ENCODE measurements at places on chromosomes 13 and 19. TPM values are rescaled to one million over a fixed set of nuclear protein-coding genes. Genes with fewer than 3 reads are reported as not detected.

The IZUMO1 gene
- total RNA-seq, result not detected

The RNF113B gene
- not detected for total RNA-seq

The EPS8L1 gene
- 1.7 TPM for total RNA-seq

The LILRA1 gene
- not detected for total RNA-seq

The ZNF536 gene
- total RNA-seq, result not detected

The VSTM2B gene
- not detected for total RNA-seq

The ZNF507 gene
- total RNA-seq, result 5.4 TPM

DNA sequence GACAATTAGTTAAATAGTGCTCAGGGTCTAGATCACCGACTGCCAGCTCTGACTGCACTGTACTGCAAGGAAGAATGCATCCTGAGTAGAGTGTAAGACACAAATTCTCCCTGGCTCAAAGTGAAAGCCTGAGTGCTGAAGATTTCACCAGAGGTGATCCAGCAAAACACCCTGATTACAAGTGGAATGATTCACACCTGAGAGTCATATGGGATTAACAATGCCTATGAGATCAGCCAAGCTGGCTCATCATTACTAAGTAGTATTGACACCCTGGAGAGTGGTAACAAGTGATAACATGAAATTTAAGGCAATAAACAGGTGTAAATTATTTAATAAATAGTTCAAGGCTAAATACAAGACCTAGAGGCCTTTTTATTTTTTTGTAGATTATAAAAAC lies 403.8 kb upstream of the PRR20A start:
- DNase-seq, result no peak

DNA sequence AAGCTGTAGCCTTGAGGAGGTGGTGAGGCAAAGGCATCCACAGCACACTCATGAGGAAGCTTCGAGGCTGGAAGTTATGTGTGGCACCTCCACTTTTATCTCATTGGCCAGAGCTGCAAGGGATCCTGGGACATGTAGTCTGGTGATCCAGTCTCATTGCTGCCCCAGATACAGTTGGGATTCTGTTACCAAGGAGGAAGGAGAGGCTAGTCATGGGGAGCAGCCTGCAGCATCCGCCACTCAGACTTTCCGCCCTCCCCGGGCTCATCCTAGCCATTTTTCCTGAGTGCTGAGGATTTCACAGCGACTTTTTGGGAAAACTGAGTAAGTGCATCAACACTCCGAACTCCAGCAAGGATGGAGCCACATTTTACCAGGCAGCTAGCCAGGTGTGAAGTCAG lies 74.4 kb downstream of the DPF1 start:
- DNase-seq, result peak; percentile 16

DNA sequence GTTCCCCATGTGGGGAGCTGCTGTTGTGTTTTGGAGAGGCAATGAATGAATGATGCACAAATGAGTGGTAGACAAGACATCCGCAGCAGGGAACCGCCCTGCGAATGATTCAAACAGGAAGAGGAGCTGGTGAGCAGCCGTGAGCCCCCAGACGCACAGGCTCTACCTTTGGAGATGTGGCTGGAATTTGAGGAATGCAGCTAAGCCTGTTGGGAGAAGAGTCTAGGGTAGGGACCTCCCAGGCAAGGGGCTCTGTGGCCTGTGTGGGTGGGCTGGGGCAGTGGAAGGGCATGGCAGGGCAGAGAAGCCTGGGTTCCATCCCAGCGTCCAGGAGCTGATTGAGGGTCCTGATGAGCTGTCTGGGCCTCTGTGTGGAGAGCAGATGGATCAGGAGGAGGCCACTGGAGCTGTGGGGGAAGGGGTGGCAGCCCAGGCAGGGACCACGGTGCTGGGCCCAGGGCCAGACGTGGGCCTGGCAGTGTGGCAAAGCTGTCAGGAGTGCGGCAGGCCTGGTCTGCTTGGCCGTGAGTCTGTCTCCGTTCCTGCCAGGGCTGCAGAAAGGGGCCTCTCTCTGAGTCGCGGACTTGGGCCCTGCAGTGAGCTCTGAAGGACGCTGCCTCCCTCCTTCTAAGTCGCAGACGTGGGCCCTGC lies 41.8 kb upstream of the DCUN1D2 start:
- DNase-seq, result no peak

DNA sequence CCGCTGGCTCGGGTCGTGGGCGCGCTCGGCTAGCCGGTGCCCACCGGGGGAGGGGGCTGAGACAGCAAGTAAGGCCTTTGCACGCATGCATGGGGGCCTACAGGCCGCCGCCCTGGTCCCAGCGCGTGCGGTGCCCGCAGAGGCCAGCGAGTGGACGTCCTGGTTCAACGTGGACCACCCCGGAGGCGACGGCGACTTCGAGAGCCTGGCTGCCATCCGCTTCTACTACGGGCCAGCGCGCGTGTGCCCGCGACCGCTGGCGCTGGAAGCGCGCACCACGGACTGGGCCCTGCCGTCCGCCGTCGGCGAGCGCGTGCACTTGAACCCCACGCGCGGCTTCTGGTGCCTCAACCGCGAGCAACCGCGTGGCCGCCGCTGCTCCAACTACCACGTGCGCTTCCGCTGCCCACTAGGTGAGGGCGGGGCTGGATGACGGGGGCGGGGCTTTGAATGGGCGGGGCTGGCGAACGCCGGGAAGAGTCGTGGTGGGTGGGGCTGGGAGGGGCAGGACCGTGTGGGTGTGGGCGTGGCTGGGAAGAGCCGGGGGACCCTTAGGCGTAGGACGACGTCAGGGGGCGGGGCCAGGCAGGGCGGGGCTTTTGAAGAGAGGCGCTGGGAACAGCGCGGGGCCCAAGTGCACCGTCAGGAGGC lies 2.1 kb downstream of the CILP2 start:
- DNase-seq, result no peak

DNA sequence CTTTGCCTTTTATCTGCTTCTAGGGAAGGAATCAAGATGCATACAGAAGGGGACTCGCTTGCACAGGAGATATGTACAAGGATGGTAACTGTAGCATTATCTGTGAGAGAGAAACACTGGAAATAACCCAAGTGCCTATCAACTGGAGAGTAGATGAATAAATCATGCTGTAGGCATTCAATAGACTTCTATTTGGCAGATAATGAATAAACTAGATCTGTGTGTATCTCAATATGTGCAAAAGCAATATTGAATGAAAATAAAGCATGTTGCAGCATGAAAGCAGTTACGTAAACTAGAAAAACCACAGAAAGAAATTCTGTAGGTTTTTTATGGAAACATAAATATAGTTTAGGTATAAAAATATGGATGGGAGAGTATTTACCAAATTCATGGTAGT lies 38.6 kb upstream of the RGCC start:
- DNase-seq, result no peak

DNA sequence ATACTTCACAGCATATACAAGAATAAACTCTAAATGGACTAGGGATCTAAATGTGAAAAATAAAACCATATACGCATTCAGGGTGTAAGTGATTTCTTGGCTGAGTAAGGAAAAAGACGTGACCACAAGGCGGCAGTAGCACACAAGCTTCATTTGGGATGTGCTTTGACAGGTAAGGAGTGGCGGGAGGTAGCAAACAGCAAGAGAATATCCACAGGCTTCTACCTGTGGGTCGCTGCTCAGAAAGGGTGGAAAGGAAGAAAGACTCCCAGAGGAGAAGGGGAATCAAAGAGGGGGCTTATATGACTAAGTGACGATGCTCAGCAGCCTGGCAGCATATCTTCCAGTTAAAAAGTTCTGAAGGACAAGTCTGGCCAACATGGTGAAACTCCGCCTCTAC lies 2.5 kb upstream of the ZNF121 start:
- DNase-seq, result peak; percentile 75

DNA sequence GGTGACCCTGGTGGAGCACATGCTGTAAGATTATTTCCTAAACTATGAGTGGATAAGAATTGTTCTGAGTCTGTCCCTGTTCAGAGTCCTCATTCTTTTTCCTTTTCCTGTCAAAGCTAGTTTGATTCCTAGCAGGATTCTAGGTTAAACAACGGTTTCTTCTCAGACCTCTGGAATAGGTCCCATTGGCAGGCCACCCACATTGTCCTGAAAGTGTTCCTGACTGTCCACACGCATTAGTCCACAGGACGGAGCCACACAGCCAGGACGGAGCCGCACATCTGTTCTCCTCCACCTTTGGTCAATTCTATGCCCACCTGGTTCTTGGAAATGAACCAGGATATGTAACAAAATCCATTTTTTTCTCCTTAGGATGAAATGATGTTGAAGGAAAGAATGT lies 46.1 kb downstream of the ANKRD10 start:
- DNase-seq, result peak; percentile 15

DNA sequence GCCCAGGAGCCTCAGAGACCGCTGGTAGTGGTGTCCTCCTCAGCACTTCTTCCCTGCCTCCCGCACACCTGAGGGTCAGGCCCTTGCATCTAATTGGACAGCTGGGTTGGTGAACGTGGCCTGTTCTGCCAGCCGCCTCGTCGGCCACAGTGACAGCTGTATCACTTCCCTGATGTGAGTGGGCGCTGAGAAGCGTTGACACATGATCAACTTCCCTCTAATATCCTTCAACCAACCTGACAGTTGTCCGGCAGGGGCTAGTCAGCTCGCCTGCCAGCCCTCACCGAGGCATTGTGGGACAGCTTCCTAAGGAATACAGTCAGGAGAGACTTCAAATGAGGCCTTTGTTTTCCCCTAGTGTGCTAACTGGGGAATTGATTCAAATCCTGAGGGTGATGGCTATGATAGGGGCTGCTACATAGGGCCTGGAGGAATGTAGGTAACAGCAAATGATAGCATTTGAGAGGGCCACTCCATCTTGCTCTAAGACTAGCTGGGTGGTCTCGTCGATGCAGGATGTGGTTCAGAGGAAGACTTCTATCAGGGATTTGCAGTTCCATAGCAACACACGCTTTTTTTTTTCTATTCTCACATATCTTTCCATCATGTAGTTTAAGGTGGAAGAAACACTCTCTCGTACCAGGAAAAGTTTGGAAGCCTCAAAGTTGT lies 230.8 kb downstream of the TSHZ3 start:
- DNase-seq, result no peak

DNA sequence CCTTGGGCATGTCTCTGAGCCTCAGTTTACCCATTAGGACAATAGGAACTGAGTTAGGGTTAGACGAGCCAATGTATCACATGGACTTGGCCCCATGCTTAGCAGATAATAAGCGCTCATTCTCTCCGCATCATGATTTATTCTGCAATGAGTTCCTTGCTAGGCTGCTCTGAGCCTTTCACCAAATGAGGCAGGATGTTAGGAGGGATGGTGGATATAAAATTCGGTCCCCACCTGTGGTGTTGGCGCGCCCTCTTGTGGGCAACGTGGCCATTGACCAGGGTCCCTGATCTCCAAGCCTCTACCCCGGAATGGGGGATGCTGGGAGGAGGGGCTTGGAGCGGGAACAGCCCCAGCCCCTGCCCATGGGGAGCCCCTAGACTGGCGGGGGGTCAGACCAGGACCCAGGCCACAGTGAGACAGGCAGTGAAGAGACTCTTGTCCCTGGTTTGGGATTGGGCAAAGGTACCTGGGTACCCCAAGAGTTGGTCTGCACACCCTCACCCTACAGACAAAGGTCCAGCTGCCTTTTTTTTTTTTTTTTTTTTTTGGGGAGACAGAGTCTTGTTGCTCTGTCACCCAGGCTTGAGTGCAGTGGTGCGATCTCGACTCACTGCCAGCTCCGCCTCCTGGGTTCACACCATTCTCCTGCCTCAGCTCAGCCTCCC lies 43.9 kb downstream of the CERS4 start:
- peak; percentile 70 for DNase-seq

DNA sequence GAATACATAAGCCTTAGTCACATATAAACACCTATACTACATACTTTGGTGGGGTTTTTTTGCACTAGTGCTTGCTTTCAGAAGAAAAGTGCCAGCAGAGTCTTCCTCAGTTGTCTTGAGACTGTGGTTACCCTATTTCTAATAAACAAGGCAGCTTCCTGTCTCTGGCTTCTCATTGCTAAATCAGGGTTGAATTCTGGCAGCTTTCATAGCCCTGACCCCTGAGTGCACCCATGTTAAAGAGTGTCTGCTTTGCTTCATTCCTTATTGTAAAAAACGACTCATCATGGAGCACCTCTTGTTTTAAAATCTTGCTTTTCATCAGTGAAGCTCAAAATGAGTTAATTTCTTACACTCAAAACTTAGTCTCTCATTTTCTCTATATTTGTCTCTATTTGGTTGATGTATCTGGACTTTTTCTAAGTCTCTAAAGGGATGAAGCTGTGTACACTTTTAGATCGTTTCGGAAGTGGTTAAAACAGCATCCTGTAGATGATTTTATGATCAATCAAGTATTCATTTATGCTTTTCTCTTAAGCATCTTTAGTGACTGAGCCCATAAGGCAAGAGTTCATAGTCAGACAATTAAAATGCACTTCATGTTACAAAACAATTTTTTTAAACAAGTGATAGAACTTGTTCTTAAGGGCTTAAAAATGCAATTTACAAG lies 72.1 kb downstream of the KLF12 start:
- DNase-seq, result peak; percentile 68

- DNase-seq, result no peak
Measured at GRCh38 chr13:40812102-40812501, 22.7 kb downstream of the SLC25A15 start.

DNA sequence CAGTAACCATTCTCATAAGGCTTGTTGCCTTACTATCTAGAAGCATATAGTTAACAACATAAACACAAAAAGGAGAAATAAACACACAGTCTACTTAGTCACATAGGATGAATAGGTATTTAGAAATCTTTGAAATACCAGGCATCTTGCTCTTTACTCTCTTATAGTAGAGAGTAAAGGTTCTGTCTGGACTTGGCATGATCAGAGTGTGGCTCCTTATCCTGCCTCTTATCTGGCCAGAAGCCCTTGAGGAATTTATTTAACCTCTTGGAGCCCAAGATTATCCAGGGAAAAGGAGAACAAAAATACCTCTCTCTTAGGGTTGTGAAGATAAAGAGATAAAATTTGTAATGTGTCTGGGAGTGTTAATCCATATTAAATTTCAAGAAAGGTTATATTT lies 100.2 kb upstream of the MBNL2 start:
- peak; percentile 71 for DNase-seq

DNA sequence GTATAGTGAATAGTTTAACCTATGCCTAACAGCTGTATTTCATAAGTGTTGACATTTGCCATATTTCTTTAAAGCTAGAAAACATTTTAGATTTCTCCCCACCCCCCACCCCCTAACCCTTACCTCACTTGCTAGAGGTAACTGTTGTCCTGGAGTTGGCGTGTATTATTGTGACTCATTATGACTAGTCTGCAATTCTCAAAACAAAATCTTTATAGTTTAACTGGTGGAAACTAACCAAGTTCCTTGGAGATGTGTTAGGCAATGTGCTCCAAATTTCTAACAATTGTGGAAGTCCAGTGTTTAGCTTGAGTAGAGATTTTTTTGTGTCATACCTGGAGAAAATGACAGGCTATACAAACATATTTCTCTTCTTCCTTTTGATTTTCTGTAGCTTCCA lies 38.0 kb downstream of the KCTD4 start:
- DNase-seq, result peak; percentile 94

- peak; percentile 39 for DNase-seq
Measured at GRCh38 chr19:23823952-23824389, 65.3 kb upstream of the ZNF681 start.

Measured in M059J (cell line).